Muscle of arm (tissue), 14 donors: ENCODE measurements at places on chromosomes 3 and 15. TPM values are rescaled to one million over a fixed set of nuclear protein-coding genes. Genes with fewer than 3 reads are reported as not detected.

ZNF774 gene
- polyA plus RNA-seq: 4.2 TPM

REC114 gene
- polyA plus RNA-seq: not detected

DNAJB11 gene
- polyA plus RNA-seq: 31.9 TPM

HAPLN3 gene
- polyA plus RNA-seq: 8.9 TPM

CTXN2 gene
- not detected for polyA plus RNA-seq

INSYN1 gene
- 15.8 TPM for polyA plus RNA-seq

FAM3D gene
- polyA plus RNA-seq: not detected

GXYLT2 gene
- 34.0 TPM for polyA plus RNA-seq

NR1I2 gene
- polyA plus RNA-seq: 0.32 TPM

ZBTB38 gene
- polyA plus RNA-seq: 37.4 TPM

SUCNR1 gene
- 0.08 TPM for polyA plus RNA-seq

RAB11A gene
- 176 TPM for polyA plus RNA-seq

SERPINI2 gene
- polyA plus RNA-seq: not detected

KCNMB2 gene
- polyA plus RNA-seq: 20.7 TPM

PAK6 gene
- polyA plus RNA-seq: 0.15 TPM

TM4SF1 gene
- polyA plus RNA-seq: 41.8 TPM

POLQ gene
- 4.2 TPM for polyA plus RNA-seq

PRSS50 gene
- polyA plus RNA-seq: not detected

CFAP44 gene
- polyA plus RNA-seq: 6.1 TPM

PLSCR2 gene
- polyA plus RNA-seq: not detected

MESP1 gene
- not detected for polyA plus RNA-seq

WNT7A gene
- polyA plus RNA-seq: not detected

CELF6 gene
- polyA plus RNA-seq: 3.0 TPM

GP5 gene
- polyA plus RNA-seq: 0.15 TPM

GREM1 gene
- polyA plus RNA-seq: 1.4 TPM

SPINK8 gene
- polyA plus RNA-seq: not detected

SPTBN5 gene
- 2.8 TPM for polyA plus RNA-seq

CPLX3 gene
- not detected for polyA plus RNA-seq

ITGB5 gene
- not detected for polyA plus RNA-seq

LHFPL4 gene
- not detected for polyA plus RNA-seq

LRTM1 gene
- polyA plus RNA-seq: 133 TPM

PTX3 gene
- 6.2 TPM for polyA plus RNA-seq

CCR8 gene
- polyA plus RNA-seq: not detected

IQCH gene
- polyA plus RNA-seq: 1.6 TPM

CFAP92 gene
- 1.6 TPM for polyA plus RNA-seq

TGM4 gene
- polyA plus RNA-seq: not detected

CADM2 gene
- 4.6 TPM for polyA plus RNA-seq

MME gene
- not detected for polyA plus RNA-seq

STXBP5L gene
- not detected for polyA plus RNA-seq

CPA3 gene
- 4.2 TPM for polyA plus RNA-seq

IMP3 gene
- polyA plus RNA-seq: 31.6 TPM

EDEM1 gene
- polyA plus RNA-seq: 11.9 TPM

CD200 gene
- 20.1 TPM for polyA plus RNA-seq

A4GNT gene
- polyA plus RNA-seq: not detected

HEXA gene
- polyA plus RNA-seq: 48.5 TPM

MCTP2 gene
- polyA plus RNA-seq: 0.68 TPM

OCA2 gene
- not detected for polyA plus RNA-seq

ITIH1 gene
- 0.34 TPM for polyA plus RNA-seq

CNTN4 gene
- not detected for polyA plus RNA-seq

H1-8 gene
- not detected for polyA plus RNA-seq

SI gene
- polyA plus RNA-seq: not detected

RPS17 gene
- 3,013 TPM for polyA plus RNA-seq

LXN gene
- 24.2 TPM for polyA plus RNA-seq

TOPAZ1 gene
- polyA plus RNA-seq: not detected

NRG4 gene
- polyA plus RNA-seq: not detected
